ENCODE measurements at places on chromosomes 6 and 20.
A peak's percentile ranks its signal among the peaks of the same experiment; 100 is the strongest.

GRCh38 chr20:3749689-3750531 is 17.4 kb downstream of the HSPA12B start:
- DNase-seq, result peak; percentile 37

DNA sequence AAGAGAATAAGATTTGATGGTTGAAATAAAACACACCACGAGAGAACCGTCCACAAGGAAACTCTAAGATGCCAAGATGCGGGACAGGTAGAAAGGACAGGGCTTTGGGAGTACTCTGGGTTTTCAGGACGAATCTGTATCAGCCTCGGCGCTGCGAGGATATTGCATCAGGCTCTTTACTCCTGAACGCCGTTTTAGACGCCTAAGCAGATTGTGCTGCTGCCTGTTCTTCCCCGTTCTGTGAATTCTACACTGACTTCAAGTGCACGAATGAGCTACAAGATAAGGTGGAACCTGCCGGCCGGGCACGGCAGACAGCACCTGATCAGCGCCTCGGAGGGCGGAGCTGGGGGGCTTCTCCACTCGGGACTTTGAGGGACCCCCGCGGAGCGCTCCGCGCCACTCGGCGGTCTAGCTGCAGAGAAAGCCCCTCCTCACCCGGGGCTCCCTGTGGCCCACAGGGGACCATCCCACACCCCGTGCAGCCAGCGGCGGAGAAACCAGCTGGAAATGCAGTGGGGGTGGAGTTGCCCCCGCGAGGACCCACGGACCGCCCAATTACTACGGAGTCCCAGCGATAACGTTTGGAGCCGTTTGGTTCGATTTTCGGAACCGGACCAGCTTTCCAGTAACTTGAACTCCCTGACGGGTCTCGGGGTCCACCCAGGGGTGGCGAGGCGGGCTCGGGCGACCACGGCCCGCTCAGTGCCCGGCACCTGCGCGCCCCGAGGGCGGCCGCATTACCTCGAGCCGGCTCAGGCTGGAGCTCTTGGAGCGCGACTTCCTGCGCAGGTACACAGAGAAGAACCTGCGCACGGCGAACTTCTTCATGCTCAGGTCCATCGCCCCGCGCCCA is 646 bp downstream of the RPS6KA2 start:
- DNase-seq, result peak; percentile 42

GRCh38 chr20:57161478-57162361 is 104.7 kb downstream of the BMP7 start:
- DNase-seq, result no peak

GRCh38 chr20:38892091-38892981 is 33.9 kb upstream of the FAM83D start:
- DNase-seq, result no peak

GRCh38 chr6:52503851-52504781 is 72.7 kb downstream of the TRAM2 start:
- DNase-seq, result no peak

DNA sequence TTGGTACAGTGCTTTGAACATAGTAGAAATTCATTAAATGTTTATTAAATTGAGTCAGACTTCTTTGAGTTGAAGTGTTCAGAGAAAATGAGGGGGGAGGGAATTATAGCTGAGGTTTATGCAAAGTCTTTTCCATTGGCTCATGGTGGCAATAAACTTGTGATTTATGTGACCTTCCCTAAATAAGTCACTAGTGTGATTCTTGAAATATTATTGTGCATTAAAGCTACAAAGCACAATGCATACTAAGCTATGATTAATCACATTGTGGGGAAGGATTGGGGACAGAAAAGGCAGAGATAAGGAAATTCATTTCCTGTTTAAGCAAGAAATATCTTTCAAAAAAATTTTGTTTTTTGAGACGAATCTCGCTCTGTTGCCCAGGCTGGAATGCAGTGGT is 877.5 kb downstream of the TFAP2A start:
- no peak for DNase-seq

- DNase-seq, result no peak
These were observed 32.2 kb upstream of the REV3L start for GRCh38 chr6:111515259-111515658.

DNA sequence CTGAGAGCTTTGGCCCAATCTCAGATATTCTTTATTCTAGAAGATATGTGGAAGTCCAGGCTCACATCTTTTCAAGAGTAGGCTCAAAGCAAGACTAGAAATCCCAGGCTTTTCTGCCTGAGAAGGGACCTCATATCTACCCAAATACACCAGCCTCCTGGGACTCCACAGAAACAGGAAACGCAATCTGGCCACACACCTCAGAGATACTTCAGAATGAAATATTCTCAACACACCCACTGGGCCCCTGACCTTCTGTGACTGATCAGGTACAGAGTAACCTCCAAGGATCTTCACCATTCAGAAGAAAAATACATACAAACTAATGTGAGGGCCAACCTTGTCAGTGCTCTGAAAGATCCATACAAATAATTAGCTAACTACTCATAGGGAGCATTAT is 183.2 kb downstream of the HIVEP2 start:
- DNase-seq, result no peak

DNA sequence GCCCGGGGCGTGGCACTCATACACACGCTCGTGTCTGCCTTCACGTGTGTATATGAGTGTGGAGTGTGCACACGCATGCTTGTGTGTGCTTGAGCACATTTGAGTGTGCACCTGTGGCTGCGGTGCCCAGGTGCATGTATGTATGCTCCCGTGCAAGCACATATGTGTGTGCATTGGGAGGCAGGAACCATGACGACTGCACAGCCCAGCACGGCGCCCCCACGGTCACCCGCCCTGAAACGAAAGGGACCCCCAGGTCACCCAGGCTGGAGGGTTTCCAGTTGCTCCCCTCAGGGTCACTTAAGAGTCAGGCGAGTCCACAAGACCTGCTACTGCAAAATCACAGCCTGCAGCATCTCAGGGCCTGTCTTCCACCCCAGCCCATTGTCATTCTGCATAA is 94.7 kb downstream of the YTHDF1 start:
- DNase-seq, result no peak

- DNase-seq, result no peak
These were observed 459.1 kb upstream of the CITED2 start for GRCh38 chr6:139833592-139833991.

- DNase-seq, result no peak
These were observed 9.8 kb downstream of the NELFCD start for GRCh38 chr20:58990651-58991445.

GRCh38 chr6:33904050-33904746 is 100.4 kb upstream of the MLN start:
- DNase-seq, result peak; percentile 73

DNA sequence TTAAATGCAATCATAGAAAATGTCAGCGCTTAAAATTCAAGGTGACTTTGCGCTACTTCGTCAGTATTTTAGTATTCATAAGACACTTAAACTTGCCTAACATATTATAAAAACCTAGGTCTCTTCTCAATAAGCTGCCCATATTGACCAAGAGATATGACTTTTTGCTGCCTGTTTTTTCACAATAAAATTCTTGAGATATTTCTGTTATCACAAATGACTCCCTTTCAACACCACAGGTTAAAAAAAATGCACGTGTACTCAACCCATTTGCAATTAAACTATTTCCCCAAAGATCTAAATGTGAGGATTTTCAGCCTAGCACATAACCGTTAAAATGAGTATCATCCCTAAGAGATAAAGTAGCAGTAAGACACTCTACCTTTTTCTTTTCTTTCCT is 10.7 kb downstream of the ATXN1 start:
- DNase-seq, result no peak

DNA sequence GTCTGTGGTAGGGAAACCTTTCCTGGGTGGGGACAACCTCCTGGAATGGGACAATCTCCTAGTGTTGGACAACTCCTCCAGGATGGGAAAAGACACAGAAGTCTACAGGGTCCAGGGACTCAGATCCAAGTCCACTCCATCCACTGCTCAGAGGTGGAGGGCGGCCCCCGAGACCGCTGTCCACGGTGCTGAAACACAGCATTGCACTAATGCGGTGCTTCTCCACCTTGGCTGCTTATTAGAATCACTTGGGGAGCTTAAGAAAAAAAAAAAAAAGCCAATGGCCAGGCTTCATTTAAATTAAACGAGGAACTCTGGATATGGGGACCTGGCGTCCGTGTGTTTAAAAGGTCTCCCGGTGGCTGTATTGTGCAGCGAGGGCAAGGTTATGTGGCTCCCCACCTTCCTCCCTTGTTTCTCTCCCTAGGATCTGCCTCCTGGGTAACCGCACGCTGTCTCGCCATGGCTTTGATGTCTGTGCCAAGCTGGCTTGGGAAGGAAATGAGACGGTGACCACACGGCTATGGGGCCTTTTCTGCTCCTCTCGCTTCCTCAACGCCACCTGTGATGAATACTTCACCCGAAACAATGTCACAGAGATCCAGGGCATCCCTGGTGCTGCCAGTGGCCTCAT is 12.0 kb downstream of the SLC12A5 start:
- peak; percentile 52 for DNase-seq

DNA sequence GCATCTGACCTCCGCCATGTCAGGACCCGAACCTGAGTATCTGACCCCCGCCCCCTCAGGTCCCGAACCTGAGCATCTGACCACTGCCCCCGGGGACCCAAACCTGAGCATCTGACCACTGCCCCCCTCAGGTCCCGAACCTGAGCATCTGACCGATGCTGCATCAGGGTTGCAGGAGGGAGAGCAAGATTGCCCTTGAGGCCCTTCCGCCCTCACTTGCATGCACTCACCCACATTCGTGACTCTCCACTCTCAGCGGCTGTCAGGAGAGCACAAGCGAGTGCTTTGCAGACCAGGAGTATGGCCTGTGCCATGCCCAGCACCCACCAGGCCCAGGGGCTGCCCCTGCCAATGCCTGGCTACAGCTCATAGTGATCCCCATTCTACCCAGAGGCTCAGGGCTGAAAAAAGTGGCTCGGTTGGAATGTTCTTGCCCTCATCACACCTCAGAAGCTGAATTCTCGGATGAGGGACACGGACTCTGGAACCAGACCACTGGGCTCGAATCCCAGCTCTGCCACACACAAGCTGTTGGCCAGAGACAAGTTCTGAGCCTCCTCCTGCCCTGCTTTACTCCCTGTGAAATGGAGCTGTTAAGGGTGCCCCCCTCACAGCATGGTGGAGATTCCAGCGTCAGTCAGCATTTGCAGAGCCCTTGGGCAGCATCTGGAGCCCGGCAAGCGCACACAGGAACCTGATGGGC is 82.1 kb downstream of the DLL1 start:
- DNase-seq, result no peak

GRCh38 chr6:39896701-39897100 is 37.6 kb downstream of the MOCS1 start:
- DNase-seq, result no peak

- no peak for DNase-seq
These were observed 485.5 kb downstream of the MMUT start for GRCh38 chr6:48977573-48977972.

DNA sequence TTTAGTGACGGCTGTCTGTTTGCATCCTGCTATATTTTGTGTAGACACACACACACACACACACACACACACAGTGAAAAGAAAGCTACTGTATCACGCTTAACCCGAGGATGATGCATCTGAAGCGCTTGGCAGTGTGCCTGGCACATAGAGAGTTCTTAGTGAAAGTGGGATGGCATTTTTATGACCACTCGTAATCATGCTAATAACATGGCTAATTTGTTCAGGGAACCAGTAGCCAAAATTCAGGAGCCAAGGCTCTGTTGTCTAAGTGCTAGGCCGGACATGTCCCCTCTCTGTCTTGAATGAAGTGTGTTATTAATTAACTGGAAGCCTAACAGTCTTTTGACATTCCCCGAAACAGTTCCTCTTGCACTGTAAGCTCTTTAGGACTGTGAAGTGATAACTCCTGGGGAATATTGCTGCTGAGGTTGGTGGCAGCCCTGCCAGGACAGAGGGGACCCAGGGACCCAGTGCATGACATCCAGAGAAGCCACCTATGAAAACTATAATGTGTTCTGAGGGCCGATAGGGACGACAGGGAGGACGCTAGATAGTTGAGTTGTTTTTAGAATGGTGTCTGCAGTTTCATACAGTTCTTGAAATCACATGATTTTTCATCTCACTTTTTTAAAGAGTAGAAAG is 45.0 kb upstream of the IRF4 start:
- DNase-seq, result no peak

GRCh38 chr6:110178626-110179405 is 654 bp downstream of the WASF1 start:
- DNase-seq, result peak; percentile 70

- DNase-seq, result no peak
These were observed 6.4 kb downstream of the FBXO30 start for GRCh38 chr6:145808239-145808638.

DNA sequence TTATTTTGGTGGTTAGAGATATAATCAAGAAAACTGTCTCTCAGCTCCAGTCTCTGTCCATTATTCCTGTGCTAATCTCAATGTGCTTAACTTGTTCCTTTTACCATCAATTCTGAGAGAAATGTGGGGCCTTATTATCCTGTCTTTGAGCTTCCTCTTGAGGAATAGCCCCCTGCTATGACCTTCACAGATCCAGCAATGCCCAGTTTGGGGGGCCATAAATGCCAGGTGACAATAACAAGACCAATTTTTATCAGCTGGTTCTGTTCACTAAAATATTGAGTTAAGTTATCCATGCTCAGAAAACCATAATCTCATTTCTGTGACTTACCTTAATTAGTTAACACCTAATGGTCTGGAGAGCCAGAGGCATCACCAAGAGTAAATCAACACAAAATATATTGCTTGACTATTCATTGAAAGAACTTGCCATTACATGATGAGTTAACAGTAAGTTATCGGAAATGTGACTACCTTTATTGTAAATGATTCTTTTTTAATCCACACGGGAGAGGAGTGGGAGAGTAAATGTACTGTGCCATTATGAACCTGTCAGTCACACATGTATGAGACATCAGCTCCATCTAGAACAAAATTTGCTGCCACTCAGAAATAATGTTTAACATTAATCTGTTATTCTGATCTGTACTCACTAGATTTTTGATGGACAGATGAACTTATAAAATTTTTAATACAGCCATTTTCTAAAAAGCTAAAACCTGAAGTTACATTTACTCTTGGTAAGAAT is 149.7 kb downstream of the ID4 start:
- DNase-seq, result no peak

All from CD4-positive, alpha-beta T cell treated with Interleukin-17A for 4 hours (primary cell).